ENCODE measurements at places on chromosomes 4 and X.

- no peak for DNase-seq
Measured at GRCh38 chrX:118558926-118559325, 63.3 kb downstream of the DOCK11 start.

DNA sequence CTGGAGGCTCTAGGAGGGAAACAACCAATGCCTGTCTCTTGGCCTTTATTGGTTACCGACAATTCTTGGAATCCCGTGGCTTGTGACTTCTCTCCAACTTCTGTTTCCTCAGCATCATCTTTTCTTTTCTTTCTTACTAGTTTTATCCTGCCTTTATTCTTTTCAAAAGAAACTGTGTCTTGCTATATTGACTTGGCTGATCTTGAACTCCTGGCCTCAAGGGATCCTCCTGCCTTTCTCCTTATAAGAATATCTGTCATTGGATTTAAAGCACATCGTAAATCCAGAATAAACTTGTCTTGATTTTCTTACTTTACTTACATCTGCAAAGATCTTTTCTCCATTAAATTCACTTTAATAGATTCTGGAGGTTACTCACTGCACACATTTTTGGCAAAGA lies 49.9 kb upstream of the UGT2B10 start:
- DNase-seq, result no peak

- no peak for DNase-seq
Measured at GRCh38 chr4:140557831-140558435, 10.8 kb downstream of the UCP1 start.

GRCh38 chr4:145779319-145779801 lies 99.4 kb downstream of the C4orf51 start:
- peak; percentile 63 for DNase-seq

DNA sequence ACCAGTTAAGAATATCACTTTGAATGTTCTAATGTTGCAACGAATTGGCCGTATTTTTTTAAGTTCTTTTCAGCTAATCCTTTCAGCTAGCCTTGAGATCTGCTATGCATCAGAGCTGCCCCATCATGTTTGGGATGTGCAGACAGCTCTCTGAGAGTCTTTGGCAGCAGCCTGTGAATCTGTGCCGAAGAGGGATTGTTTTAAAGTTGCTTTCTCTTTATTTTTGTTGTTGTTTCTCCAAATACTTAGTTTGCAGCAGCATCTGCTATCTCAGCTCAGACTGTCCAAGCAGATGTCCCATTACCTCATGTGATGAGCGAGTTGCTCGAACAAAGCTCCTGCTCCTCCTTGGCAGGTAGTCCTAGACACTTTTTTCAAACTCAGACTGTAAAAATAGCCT lies 1002.5 kb upstream of the INTU start:
- no peak for DNase-seq

DNA sequence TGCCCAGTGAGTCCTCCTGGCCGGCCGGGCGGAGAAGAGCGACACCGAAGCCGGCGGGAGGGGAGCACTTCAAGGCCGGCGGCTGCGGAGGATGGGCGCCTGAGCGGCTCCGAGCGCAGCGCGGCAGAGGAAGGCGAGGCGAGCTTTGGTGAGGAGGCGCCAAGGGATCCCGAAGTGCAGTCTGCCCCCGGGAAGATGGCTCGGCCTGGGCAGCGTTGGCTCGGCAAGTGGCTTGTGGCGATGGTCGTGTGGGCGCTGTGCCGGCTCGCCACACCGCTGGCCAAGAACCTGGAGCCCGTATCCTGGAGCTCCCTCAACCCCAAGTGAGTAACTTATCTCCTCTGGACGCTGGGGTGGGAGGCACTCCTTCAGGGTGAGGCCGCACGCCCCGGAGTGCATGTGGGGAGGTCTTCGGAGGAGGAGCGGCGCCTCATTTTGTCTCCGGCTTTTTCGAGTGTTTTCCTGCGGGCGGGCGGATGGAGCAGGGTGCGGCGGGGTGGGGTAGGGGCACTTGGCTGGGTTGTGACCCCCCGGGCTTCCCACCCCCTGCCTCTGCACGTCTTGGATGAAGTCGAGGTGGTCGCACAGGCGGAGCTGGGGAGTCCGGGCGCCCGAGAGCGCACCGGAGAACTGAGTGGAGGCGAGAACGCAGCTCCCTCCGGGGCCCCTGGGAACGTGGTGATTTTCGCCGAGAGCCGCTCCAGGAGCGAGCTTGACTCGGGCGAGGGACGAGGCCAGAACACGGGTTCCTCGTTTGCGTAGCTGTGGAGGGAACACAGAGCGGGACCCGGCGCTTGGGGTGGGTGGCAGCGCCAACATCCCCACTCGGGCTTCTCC lies 979 bp downstream of the EFNB1 start:
- DNase-seq, result no peak

Data from HFFc6 (cell line).